ENCODE measurements at places on chromosomes 3 and 15. TPM values are rescaled to one million over a fixed set of nuclear protein-coding genes. Genes with fewer than 3 reads are reported as not detected.

SYNM gene
- 0.55 TPM for total RNA-seq

CCNB2 gene
- total RNA-seq: 57.5 TPM

MAP6D1 gene
- 2.9 TPM for total RNA-seq

CCDC174 gene
- 15.0 TPM for total RNA-seq

GOLGA8T gene
- not detected for total RNA-seq

ACOX2 gene
- total RNA-seq: not detected

TOPAZ1 gene
- not detected for total RNA-seq

SLC7A14 gene
- total RNA-seq: not detected

GRCh38 chr3:26621906-26622620, 509 bp upstream of the LRRC3B start:
- DNase-seq: no peak

DNA sequence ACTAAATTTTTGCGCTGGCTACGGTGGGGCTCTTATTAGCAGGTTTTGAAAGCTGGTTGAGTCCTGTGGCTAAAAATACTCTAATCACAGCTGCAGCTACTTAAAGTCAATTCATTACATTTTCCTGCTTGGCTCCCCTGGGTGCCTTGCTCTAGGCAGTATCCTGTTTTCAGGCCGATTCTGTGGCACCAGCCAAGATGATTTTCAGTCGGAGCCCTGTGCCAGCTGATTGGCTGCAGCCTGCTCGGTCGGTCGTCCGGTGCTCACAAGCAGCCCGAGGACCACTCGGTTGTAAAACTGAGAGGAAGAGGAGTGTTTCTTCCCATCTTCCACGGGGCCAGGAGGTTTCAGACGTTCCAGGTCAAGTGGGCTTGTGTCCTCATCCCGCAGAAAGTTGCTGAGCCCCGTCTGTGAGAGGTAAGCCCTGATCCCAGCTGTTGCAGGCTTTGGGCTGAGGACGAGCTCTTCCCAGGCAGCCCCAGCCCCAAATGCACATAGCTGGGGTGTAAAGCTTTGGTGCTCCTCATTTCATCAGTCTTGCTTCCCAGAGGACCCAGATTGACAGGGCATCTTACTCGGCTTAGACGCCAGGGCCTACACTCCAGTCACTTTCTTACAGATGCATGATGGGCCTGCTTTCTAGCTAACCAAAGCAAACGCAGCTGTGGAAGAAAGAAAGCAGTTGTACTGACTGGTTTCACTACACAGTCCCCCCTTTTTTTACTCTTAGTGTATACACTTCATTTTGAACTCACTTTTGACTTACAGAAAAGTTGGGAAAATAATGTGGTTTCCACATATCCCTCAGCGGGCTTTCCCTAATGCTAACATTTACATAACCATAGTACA, 15.9 kb downstream of the LYSMD4 start:
- no peak for DNase-seq

DNA sequence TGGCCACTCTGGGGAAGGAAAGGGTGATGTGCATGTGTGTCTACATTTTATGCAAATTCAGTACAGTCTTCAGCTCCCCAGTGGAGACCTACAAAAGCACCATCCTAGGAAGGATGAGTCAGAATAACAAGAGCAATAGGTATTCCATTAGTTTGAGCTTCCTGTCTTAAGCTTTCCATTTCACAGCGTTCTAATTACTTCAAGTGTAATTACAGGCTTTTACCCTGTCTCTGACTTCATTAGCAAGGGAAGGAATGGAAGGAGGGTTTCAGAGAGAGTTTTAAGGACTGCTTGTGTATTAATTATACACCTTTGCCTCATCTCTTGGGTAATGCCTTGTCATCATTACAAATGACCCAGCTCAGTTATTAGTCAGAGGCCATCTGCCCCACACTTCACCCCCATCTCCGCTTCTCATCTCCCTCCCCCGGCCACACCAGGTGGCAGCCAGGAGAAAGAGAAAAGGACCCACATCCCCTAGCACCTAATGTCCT, 202.8 kb upstream of the MRPL3 start:
- DNase-seq: no peak

DNA sequence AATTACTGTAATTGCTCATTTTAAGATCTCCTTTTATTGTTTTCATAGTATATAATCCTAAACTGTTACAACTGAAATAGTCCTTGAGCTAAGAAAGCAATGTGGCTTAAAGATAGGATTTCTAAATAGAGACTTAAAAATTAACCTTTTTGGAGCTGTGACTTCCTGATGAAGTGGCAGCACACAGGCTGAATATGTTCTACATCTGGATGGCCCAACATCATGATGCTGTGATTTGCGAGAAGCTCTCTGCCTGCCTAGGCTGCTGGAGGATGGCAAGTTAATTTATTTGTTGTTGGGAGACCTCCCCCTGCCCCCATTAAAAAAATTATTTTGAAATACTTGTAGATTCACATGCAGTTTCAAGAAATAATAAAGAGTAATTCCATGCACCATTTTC, 134.5 kb downstream of the IGF1R start:
- no peak for DNase-seq

DNA sequence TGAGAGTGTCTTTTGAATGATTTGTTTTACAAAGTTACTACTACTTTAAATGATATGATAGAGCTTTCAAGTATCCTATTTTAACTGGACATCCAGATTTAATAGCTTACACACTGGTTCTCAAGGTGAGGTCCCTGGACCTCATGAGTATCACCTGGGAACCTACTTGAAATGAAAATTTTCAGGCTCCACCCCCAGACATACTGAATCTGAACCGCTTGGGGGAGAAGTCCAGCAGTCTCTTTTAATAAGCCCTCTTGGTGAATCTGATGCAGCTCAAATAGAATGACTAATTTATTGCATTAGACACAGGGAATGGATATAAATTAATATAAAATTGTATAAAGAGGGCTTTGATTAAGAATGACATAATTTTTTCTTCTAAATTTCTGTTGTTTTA, 29.4 kb upstream of the SLITRK3 start:
- no peak for DNase-seq

DNA sequence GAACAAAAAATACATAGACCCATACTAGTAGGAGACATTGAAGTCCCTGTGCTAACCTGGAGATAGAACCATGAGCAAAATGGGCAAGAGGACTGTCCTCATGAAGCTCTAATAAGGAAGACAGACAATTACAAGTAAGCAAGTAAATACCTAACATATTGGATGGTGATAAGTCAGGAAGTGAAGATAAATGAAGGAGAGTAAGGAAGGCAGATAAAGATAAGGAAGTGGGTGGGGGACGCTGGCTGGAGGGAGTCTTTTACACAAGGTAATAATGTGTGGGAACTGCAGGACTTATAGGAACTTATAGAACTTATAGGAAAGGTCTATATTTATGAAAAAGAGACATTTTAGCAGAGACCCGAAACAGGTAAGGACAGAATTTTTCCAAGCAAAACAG, 148.9 kb upstream of the ABI3BP start:
- DNase-seq: no peak

DNA sequence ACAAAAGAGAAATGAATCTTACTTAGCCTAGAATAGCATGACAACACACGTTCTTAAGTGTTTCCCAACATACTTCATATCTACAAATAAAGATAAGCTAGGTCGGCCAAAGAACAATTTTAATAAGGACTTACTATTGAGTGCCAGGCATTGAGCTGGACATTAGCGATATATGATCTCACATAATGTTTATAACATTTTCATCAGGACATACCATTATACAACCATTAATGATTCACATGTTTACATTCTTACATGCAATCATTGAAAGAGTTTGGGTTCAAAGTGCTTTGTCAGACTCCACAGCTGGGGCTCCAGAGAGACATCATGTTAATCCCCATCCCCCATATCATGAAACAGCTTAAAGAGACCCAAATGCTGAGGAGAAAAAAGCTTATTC, 189.0 kb downstream of the STT3B start:
- DNase-seq: no peak

- no peak for DNase-seq
Measured at GRCh38 chr15:37425541-37425940, 325.2 kb upstream of the MEIS2 start.

- peak; percentile 46 for DNase-seq
Measured at GRCh38 chr15:55279746-55280351, 9.8 kb downstream of the RAB27A start.

GRCh38 chr3:151156618-151157216, 46.3 kb downstream of the GPR171 start:
- DNase-seq: no peak

DNA sequence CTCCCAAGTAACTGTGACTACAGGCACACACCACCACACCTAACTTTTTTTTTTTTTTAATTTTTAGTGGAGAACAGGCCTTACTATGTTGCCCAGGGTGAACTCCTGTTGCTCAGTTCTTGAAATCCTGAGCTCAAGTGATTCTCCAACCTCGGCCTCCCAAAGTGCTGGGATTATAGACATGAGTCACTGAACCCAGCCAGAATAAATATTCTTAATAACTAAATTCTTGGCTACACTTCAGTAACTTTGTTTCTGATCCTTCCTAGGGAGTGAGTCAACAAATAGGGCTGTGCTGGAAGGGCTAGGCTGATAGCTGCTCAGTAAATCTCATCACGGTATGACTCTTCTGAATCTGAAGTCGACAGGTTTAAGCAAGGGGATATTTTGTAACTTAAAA, 56.6 kb downstream of the P3H2 start:
- no peak for DNase-seq

- DNase-seq: no peak
Measured at GRCh38 chr15:51588966-51589365, 33.6 kb downstream of the DMXL2 start.

DNA sequence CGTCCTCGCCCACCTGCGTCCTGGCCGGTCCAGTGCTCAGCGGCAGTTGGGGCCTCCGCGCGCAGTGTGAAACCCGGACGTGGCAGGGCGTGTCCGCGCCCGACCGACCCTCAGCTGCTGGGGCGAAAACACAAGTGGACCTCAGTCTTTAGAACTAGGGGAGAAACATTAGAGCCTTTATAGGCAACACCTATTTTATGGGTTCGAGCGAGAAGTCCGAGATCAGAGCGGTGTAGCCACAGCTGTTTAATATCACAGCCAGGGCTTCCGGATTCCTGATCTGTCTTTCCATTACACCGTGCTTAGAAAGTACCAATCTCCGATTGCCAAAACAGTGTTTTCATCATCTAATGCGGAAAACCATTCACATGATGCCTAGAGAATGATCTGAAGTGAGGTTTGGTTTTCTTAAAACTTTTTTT, 506 bp downstream of the RAD51 start:
- no peak for DNase-seq

DNA sequence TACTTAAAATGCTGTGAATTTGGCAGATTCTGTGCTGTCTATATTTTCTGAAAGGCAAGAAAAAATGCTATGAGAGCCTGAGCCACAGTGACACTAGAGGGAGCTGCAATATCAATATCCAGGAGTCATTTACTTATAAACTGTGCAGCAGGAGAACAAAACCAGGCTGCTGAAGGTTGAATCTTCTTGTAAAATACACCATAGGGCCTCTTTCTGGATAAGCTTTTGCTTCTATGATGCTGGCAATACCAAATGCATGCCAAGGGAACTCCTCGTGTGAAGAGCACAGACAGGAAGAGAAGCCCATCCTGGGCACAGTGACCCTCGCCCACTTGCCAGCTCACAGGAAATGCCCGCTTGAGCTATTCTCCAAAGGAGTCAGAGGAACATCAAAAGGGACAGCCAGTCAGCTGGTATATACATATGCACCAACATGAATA, 48.0 kb upstream of the TSPAN3 start:
- no peak for DNase-seq

DNA sequence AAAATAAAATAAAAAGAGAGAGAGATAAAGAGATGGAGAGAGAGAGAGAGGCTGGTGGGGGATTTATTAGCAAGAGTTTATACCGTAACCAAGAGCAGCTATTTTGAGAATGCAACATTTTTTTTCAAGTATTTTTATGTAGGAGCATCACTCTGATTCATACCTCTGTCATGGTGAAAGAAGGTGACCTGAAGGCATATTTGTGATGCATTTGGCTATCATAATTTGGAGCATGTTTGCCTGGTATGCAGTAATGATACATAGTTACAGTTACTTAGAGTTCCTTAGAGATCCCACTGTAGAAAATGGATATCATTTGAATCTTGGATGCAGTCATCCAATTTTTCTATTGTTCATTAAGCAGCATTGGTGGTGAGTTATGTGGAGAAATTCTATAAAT, 1472.4 kb downstream of the SI start:
- no peak for DNase-seq

GRCh38 chr15:86894269-86894668, 814.6 kb downstream of the AGBL1 start:
- no peak for DNase-seq

GRCh38 chr3:77071364-77071763, 31.5 kb downstream of the ROBO2 start:
- DNase-seq: no peak

GRCh38 chr3:128473180-128473519, 6.5 kb upstream of the DNAJB8 start:
- DNase-seq: no peak

DNA sequence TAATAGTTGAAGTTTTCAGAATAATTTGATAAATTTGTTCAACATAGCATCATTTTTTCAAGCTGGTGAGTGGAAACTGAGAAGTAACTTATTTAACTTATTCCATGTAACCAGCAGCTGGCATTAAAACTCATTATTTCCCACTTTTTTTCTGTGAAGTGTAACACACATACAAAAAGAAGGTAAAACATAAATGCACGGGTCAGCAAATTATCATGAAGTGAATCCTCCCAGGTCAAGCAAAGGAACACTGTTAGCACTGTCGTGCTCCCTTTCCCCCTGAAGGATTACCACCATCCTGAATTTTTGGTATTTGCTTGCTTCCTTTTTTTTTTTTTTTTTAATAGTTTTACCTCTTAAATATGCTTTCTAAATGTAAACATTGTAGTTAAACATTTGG, 77.6 kb upstream of the LRRFIP2 start:
- no peak for DNase-seq

GRCh38 chr3:133836497-133837158, 31.0 kb downstream of the SRPRB start:
- no peak for DNase-seq

DNA sequence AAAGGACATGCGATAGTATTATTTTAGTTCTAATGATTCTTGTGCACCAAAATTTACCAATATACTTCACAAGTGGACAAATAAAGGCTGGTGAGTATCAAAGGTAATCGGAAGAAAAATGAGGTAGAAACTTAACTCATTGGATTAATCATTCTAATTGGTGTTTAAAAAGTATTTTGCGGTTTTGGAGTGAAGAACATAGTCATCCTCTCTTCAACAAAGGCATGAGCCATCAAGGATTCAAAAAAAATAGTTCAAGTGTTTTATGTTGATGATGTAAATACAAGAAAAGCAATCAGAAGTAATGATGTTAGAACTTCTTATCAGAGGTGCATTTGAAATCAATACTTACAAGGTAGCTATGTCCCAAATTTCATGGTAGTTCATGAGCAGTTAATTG, 221.5 kb downstream of the P3H2 start:
- DNase-seq: no peak

- no peak for DNase-seq
Measured at GRCh38 chr3:105555206-105555605, 188.5 kb downstream of the ALCAM start.

- no peak for DNase-seq
Measured at GRCh38 chr3:72344647-72345046, 503.6 kb downstream of the SHQ1 start.

- DNase-seq: no peak
Measured at GRCh38 chr15:52551762-52552161, 17.1 kb downstream of the ARPP19 start.

GRCh38 chr3:33798113-33798417, 365 bp upstream of the PDCD6IP start:
- no peak for DNase-seq

Data from activated T-helper 2 cell treated with anti-CD3 and anti-CD28 coated beads, Interferon-gamma antibody, Interleukin-2, Interleukin-4, amounts not matched to agents 10 μg/mL and 5 μg/mL and 100 μg/mL, durations not matched to agents 14 hours and 24 hours and 36 hours (primary cell).